ENCODE measurements at places on chromosomes 6 and 20.
A peak's percentile ranks its signal among the peaks of the same experiment; 100 is the strongest.

GRCh38 chr20:58046311-58046710 is 182.1 kb downstream of the ANKRD60 start:
- no peak for DNase-seq

GRCh38 chr20:18009116-18009515 is 40.3 kb downstream of the MGME1 start:
- DNase-seq: no peak

- no peak for DNase-seq
Measured at GRCh38 chr20:11901127-11901526, 16.6 kb upstream of the BTBD3 start.

DNA sequence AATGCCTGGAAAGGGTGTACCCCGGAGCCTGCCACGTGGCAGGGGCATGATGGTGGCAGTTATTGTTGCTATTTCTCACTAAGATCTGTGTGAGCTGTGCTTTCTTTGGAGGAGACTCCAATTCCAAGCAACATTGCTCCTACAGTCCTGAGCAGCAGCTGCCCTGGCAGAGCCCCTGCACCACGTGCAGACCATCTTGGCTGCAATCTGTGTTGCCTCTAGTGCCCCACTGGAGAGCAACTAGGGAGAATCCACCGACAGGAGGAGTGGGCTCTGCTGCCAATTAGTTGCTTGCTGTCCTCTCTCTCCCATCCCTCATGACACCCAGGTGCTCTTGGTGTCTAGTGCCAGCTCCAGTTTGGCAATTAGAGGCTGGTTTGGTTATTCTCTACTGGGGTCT is 116.0 kb downstream of the PXDC1 start:
- DNase-seq: no peak

GRCh38 chr6:55980627-55981211 is 105.3 kb upstream of the BMP5 start:
- no peak for DNase-seq

- peak; percentile 44 for DNase-seq
Measured at GRCh38 chr20:33859157-33859695, 48.1 kb downstream of the CHMP4B start.

GRCh38 chr6:6057442-6058053 is 50.8 kb upstream of the NRN1 start:
- no peak for DNase-seq

DNA sequence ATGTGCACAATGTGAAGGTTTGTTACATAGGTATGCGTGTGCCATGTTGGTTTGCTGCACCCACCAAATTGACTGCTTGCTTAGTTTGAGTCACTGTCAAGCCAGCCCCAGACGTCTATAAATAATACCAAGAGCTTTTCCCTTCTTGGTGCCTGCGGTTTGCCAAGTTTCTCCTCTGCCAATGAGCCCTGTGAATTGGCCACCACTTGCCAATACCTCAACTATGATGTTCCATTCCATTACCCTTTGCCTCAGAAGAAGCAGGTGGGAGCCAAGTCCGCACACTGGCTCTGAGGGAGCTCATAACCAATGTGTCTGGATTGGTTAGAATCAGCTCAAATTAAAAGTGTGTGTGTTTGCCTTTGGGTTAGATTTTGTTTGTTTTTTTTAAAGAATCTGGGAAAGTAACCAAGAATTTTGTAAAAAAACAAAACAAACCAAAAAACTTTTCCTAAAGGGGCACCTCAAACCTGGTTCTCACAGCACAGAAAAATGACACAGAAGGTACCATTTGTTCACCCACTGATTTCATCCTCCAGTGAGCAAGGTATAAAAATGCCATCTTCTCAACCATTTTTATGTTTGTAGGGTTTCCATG is 244.7 kb upstream of the PRND start:
- no peak for DNase-seq

DNA sequence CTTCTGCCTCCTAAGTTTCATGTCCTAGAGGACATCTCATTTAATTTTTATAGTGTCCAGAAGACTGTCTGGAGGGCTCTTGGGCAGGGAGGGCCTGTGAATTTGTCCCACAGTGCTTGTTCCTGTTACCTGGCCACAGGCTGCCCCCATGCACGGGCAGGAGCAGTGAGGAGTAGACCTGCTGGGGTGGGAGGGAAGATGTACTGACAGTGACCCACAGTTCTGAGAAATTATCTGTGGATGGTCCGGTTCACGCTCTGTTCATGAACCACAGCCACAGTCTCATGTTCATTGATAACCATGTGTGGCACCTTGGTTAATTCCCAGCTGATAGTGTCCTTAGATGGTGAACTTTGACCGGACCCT is 18.8 kb upstream of the ZNF831 start:
- no peak for DNase-seq

DNA sequence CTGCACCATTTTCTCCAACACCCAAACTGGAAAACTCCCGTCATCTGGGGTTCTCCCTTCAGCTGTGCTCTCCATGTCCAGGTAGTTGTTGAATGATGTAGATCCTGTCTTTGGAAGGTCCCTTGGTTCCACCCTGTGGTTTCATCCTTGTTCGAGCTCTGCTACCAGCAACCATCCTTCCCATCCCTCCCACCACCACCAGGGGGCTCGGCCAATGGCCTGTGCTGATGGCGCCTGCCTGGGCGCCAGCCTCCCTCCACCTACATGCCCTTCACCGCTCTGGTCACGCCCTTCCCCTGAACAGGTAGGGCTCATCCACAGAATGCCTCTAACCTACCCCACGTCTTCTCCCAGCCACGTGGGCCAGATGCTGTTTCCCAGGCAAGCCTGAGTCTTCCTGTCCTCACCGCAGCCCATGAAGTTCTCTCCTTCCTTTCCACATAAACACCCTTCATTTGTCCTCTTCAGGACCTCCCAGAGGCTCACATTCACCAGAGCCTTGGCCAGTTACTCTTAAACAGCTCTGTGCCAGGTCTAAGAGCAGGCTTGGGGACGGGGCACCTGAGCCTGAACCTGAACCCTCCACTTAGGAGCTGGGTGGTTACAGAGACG is 75.1 kb upstream of the DUSP22 start:
- DNase-seq: no peak

GRCh38 chr20:18412221-18412901 is 54.5 kb downstream of the DZANK1 start:
- no peak for DNase-seq

- no peak for DNase-seq
Measured at GRCh38 chr20:48698507-48699267, 129.1 kb downstream of the PREX1 start.

- DNase-seq: no peak
Measured at GRCh38 chr6:4740032-4740431, 36.2 kb upstream of the CDYL start.

DNA sequence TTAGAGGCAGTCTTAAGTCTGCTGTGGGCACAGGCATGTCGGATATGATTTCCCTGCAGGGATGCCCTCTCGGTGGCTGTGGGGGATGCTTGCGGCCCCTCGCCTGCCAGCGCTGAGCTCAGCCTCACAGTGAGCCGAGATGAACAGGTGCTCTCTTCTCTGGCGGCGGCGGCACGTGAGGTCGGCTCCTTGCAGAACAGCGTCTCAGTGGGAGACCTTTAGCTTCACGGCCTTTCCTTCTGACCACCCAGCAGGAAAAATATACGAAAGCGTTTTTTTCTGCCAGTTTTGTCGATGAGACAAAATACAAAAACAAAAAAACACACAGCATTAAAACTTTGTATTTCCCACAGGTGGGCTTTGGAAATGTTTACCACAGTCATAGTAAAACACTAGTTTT is 23.6 kb downstream of the FOXA2 start:
- DNase-seq: no peak

- DNase-seq: no peak
Measured at GRCh38 chr20:39492223-39492797, 530.2 kb downstream of the DHX35 start.

DNA sequence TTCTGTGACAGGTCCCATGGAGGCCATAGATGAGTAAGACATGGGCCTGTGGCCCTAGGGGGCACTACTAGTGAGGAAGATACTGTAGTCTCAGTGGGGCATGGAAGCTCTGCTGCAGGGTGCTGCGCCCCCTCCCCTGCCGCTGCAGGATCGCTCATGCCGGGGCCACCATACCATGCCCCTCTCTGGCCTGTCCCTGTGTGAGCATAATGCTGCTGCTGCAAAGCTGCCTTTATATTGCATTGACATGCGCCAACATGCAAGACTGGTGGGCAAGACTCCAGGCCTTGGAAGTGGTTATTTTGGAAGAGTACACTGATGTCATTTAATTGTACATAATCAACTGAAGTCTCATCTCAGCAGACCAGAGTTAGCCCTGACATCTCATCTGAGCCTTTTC is 60.0 kb downstream of the TOX2 start:
- no peak for DNase-seq

GRCh38 chr6:135853227-135853626 is 1.7 kb downstream of the PDE7B start:
- no peak for DNase-seq

DNA sequence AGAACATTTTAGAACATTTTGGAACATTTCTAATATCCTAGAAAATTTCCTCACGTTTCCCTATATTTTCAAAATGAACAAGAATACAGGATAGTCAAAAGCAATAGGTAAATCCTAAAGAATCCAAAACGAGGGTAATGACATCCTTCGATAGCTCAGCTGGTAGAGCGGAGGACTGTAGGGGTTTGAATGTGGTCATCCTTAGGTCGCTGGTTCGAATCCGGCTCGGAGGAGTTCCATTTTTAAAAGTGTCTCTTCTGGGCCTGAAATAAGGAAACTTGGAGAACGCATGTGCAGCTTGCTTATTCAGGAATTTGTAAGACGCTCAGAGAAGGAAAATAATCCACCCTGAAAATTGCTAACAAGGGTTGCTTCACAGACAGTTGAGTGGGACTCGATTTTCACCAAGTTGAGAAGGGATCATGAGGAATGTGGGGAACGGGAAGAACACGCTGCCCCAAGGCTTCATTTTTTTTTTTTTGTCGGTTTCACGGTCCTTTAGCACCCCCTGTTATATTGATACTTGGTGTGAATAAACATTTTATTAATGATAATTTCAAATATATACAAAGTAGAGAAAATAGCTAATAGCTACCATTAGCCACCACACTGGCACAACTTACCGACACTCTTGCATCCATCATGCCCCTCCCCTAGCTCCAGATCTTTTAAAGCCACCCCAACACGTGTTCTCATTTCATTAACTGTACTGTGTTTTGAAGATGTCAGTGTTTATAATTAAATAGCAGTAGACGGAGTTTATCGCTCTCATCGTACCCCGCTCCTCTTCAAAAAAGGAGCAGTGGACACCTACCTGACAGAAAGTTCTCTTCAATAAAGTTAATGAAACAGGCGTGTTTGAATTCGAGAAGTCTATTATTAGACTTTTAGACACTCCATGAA is 1.8 kb upstream of the ABT1 start:
- no peak for DNase-seq

DNA sequence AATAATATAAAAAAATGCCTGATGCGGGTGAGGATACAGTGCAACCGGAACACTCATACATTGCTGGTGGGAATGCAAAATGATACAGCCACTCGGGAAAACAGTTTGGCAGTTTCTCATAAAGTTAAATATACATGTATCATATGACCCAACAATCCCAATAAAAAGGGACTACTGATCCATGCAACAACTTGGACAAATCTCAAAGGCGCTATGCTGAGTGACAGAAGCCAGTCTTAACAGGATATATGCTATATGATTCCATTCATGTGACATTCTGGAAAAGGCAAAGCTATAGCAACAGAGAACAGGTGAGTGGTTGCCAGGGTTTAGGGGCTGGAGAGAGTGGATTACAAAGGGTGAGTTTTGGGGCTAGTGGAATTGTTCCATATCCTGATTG is 170.2 kb upstream of the MLN start:
- no peak for DNase-seq

DNA sequence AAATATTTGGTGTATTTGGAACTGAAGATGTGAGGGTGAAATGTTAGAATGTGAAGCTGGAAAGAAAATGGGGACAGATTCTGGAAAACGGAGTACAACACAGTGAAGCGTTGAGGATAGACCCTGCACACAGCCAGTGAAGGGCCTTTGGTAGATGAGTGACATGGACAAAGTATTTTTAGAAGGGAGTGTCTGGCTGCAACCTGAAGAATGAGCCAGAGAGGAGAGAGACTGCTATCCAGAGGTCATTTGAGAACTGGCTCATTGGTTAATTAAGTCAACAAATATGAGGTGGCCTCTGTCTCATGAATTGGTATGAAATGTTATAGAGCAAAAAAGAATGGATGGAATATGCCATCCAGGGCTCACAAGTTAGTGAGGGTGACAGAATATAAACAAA is 310.5 kb downstream of the PACRG start:
- DNase-seq: no peak

GRCh38 chr6:56999049-56999448 is 44.1 kb downstream of the BEND6 start:
- DNase-seq: no peak

DNA sequence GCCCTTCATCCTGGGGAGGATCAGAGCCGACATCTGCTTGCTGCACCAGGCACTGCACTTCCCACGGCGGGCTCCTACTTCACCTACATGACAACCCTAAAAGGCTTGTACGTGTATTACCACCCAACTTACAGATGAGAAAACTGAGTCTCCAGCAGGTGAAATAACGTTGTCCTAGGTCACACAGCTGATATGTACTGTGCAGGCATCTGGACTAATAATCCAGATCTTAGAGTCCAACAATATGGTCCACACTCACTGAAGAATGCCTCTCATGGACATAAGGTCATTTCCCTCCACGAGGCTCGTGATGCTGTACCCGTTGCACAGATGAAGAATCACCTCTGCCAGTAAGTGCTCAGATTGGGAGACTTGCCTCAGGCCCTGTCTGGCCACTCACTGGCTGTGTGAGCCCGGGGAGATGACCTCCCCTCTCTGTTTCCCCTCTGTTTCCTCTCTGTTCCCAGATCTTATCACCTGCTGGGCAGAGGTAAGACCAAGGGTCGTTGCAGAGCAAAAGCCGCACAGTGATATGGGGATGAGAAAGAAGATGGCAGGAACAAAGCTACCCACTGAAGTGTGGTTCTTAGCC is 32.1 kb downstream of the TGM2 start:
- DNase-seq: no peak

- no peak for DNase-seq
Measured at GRCh38 chr6:38270367-38270766, 369.4 kb downstream of the BTBD9 start.

- no peak for DNase-seq
Measured at GRCh38 chr6:137846772-137847313, 20.2 kb upstream of the TNFAIP3 start.
